Activated naive CD8-positive, alpha-beta T cell treated with anti-CD3 and anti-CD28 coated beads, Interleukin-2, amount 10 ng/mL, durations not matched to agents 7 days and 5 days (primary cell): ENCODE measurements at places on chromosomes 3 and 15. TPM values are rescaled to one million over a fixed set of nuclear protein-coding genes. Genes with fewer than 3 reads are reported as not detected.

GRCh38 chr3:112582244-112582874, 20.5 kb downstream of the SLC35A5 start:
- no peak for DNase-seq

DNA sequence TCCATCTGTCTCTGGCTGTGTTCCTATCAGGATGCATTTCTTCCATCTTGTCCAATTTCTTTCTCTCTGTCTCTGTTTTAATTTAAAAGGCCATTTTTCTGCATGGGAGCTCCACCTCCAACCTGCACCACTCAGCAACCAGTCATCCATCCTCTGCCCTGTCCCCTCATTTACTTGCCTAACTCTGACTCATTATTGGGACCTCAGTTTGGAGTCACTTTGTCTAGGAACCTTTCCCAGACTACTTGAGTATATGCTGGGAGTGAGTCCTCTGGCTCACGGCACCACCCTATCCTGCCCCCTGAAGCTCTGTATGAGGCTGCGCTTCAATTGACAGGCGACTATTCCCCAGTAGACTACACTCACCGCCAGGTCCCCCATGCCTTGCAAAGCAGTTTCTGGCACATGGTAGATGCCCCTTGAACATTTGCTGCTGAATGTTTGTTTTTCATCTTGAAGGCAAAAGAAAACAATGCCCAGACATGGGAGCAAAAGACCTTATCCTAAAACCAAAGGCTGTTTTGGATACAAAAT, 513.3 kb upstream of the CFAP20DC start:
- DNase-seq: no peak

GRCh38 chr3:173139420-173139819, 1.6 kb downstream of the SPATA16 start:
- DNase-seq: no peak

- no peak for DNase-seq
Observed at GRCh38 chr3:73868688-73869315, 244.1 kb upstream of the PDZRN3 start.

DNA sequence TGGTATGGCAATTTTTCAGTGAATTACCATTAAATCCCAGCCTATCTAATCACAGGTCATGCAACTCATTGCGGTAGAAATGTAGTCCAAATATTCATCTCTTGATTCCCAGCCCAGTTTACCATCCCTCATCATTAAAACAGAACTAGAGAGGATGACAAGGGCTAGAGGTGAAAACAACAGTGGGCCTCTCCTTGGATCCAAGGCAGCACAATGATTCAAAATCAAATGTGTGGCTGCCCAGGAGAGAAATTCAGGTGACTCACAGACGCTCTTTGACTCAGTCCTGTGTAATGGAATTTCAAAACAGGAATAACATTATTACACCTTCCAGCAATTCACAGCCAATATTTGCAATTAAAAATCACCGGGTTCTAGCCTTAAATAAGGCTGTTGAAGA, 246.5 kb downstream of the TBL1XR1 start:
- no peak for DNase-seq

Gene ZIC1
- not detected for total RNA-seq

Gene VIPR1
- 26.9 TPM for total RNA-seq

DNA sequence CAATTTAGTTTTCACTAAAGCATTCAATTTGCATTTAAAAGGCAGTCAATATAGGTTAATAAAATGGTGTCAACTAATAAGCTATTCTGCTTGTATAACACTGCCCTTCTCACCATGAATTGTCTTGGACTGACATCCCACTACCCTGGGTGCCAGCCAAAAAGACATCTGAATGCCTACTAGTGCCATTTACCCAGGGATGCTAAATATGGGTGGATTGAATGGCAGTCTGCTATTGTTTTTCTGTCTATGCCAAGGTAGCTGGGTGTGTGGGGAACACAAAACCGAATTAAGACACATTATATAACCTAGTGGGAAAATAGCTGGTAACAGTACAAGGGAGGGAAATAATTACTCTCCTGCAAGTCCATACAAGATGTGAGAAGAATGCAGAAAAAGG, 240.0 kb upstream of the CFAP20DC start:
- no peak for DNase-seq

GRCh38 chr3:36700537-36701248, 63.7 kb downstream of the DCLK3 start:
- DNase-seq: peak; percentile 44

Gene ROPN1
- not detected for total RNA-seq

- no peak for DNase-seq
Observed at GRCh38 chr15:99114511-99115299, 9.8 kb downstream of the SYNM start.

GRCh38 chr15:73959801-73960200, 32.3 kb downstream of the STOML1 start:
- peak; percentile 29 for DNase-seq

Gene FAM227B
- total RNA-seq: 6.1 TPM

Gene SLC9C1
- total RNA-seq: not detected

DNA sequence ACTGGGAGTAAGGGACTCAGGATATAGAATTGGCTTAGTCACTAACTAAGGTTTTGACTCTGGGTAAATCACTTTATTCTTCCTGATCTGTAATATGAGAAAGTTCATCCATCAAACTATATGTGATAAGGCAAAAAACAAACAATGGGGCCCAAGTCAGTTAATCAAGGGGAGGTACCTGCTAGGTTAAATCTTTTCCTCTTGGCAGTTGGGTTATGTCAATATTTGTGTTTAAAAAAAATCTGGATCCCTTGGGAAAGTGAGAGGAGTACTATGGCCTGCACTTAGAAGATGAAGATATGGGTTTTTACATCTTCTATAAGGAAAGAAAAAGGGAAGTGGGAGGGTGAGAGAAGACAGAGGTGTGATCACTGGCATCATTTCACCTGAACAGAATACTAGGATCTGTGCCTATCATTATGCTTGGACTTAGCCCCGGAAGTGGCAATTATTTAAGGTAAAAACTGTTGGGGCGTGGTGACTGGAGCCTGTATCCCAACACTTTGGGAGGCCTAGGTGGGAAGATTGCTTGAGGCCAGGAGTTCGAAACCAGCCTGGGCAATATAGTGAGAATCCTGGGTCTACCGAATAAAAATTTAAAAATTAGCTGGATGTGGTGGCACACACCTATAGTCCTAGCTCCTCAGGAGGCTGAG, 2.8 kb upstream of the SLC28A2 start:
- DNase-seq: no peak

DNA sequence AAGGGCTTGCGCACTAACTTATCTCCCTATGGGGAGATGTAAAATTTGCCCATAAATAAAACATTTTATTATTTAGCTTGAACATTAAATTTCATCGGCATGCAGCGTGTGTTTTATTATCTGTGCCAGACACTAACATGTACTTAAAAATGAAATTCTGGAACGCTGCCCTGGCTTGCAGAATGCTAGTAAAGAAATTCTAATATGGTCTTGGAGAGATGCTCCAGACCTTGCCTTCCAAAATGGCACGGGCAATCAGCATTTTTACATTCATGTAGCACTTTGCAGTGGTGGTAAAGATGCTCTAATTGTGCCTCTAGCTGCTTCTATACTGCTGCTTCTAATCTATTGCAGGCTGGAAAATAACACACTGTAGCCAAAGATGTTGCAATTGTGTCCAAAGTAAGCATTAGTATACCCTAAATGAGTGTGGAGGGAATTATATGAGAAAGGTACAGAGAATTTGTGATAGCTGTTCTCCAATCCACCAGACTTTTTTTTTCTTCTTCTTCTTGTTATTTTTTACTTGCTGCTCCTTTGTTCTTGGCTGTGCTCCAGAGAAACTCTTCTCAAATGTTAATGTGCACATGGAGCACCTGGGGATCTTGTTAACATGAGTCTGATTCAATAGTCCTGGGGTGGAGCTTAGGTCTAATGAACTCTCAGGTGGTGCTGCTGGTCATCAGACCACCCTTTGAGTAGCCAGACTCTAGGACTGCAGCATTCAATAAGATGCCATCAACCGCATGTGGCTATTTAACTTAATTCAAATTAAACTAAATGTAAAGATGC, 47.3 kb downstream of the CRABP1 start:
- no peak for DNase-seq

DNA sequence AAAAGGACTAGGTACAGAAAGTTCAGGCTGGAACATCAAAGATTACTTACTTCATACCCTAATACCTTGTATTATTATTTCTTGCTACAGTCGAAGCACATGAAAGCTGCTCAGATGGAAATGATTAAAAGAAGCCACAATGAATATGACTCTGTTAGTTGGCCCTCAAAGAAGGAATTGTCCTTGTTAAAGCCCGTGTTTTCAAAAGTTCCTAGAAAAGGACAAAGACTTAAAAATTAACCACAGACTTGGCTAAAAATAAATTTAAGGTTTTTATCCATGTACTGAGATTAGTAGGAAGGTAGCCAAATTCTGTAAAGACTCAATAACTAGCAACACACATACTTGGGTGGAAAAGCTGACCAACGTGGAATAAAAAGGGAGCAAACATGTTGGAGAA, 251.0 kb upstream of the RARB start:
- DNase-seq: no peak

DNA sequence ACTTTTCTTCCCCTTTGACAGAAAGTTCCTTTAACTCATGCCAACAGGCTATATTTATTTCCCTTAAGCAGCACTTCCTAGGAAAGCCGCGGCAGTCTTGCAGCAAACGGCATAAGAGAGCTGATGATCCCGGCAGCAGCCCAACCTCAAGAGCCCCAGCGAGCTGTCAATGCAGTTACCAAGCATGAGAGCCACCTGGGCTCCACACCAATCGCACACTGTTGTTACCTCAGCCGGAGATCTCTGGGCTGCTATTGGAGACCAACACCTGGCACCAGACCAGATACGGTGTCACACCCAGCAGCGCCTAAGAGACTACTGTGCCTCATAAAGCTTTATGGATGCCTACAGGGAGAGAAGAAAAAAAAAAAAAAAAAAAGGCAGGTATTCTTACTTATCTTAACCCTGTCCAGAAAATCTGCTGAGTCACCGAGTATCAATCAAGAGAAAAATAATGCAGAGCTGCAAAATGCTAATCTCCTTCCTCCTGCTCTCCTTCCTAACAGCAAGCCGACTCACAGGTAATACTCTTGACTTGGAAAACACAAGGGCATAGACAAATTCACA, 11.7 kb downstream of the ABCC5 start:
- no peak for DNase-seq
